Pulmonary artery endothelial cell (primary cell): ENCODE measurements at places on chromosomes 12 and 14.

DNA sequence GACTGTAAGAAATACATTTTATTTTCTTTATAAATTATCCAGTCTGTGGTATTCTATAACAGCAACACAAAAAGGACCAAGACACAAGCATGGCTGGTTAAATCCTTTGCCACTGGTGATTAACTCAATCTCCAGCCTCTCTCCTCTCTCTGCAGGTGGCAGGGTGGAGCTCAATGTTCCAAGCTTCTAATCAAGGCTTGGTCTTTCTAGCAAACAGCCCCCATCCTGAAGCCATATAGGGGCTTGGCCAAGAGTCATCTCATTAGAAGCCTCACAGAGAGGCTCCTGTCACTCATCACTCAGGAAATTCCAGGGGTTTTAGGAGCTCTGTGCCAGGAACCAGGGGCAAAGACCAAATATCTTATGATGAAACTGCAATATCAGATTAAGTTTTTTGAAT, 12.0 kb downstream of the C12orf75 start:
- no peak for DNase-seq

GRCh38 chr12:47882781-47883546, 21.8 kb downstream of the VDR start:
- no peak for DNase-seq

DNA sequence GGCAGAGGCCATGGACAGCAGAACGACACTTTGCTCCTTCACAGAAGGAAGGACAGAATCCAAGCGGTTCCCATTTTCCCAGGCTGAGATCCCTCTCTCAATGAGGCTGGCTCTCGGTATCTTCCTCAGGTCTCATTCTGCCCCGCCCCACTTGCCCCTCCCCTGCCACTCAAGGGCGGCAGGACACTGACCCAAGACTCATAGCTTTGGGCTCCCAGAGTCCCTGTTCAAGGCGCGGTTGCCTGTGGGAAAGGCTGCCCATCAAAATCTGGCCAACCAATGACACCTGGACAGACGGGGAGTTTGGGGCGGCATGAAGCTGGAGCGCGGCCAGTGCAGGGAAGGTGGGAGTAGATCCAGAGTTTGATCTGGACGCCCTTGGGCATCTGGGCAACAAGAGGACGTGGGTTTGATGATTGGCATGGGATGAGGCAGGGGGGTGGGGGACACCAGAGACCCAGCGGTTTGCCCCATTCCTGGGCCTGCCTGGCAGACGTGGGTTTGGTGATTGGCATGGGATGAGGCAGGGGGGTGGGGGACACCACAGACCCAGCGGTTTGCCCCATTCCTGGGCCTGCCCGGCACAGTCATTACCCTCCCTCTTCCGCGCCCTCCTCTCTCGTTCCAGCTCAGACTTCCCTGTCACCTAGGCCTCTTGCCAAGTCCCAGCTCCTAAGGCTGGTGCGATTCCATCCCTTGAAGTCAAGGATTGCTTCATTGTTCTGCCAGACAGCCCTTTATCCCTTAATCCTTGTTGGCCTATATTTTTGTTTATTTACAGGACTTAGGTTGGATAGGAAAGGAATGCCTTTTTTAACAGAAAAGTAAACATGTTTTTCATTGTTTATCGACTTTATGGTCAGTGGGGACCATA, 92.1 kb downstream of the NINJ2 start:
- DNase-seq: peak; percentile 29

GRCh38 chr14:80584744-80585505, 356.6 kb downstream of the CEP128 start:
- no peak for DNase-seq

GRCh38 chr14:51512316-51512715, 139.4 kb upstream of the FRMD6 start:
- DNase-seq: no peak

DNA sequence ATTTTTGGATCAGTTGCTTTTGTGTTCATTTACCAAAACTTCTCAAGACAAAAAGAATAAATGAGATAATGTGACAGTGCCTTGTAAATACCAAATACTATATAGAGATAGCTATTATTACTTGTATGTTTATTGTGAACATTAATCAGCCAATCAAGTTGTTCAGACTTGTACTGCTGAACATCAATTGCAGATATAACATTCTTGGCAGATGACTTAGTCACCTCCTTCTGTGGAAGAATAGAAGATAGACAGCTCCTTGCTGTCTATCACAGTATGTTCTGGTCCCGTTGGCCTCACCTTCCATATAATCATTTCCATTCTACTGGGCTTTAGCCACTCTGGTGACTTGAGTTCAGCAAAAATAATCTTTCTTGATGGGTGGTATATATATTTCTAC, 30.1 kb downstream of the PSEN1 start:
- no peak for DNase-seq

- DNase-seq: no peak
Measured at GRCh38 chr14:25896777-25897176, 701.1 kb downstream of the NOVA1 start.

- no peak for DNase-seq
Measured at GRCh38 chr14:89283327-89284060, 133.5 kb downstream of the FOXN3 start.

GRCh38 chr14:66228267-66228970, 257.8 kb upstream of the CCDC196 start:
- DNase-seq: no peak

DNA sequence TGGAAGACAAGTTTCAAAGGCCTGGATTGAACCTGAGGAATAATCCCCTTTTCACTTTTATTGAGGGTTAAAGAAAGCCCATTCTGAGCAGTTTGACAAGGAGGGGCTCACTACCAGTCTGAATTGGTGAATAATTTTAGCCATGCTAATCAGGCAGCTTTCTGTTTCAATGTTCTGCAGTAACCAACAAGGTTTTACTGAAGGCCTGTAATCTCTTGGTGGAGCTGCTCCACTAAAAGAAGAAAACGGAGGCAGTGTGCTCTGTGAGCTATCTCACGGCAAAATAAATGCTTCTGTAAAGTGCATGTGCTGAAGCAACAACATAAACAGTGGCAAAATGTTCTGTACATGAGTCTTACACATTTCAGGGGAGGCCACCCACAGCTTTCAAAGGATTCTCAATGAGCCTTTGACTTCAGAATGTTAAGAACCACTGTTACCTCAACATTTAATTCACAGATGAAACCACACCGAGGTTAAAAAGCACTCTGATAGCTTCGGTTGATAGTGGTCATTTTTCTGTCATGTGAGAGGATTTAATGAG, 111.2 kb downstream of the LRIG3 start:
- no peak for DNase-seq

DNA sequence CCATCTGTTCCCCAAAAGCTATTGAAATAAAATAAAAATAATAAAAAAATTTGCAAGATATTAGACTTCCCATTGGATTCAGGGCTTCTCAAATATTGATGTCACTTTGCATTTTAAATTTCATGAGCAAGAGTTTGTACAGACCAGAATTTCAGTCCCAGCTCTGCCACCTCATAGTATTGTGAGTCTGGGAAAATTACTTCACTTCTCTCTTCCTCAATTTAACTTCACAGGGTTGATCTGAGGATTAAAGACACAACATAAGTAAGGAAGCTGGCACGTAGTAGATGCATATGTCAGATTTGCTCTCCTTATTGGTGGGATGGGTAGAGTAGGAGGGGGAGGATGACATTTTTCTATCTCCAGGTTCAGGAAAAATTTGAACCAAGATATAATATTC, 32.8 kb downstream of the COX8C start:
- DNase-seq: no peak
